ENCODE measurements at places on chromosomes 1 and 21.

DNA sequence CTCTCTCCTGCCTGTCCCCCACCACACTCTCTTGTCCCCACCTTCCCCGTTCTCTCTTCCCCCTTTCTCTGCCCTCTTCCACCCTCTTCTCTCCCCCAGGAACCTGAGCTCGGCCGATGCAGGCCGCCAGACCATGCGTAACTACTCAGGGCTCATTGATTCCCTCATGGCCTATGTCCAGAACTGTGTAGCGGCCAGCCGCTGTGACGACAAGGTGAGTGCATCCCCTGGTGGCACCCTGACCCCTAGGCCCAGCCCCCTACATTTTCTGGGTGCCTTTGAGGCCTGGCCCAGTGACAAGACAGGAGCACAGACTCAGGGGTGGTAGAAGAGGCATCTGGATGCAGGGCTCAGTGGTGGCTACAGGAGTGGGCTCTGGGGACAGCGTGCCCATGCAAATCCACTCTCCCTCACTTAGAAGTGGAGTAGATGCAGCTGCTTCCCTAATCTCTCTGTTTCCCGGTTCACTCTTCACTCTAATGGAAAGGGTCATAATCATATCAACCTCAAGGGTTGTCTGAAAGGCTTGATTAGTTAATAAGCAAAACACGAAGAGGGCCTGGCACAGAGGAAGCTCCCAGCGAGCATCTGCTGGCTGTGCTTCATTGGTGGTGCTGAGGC, 37.0 kb downstream of the PKP1 start:
- no peak for DNase-seq

GRCh38 chr1:85465099-85465785, at the start of gene DDAH1:
TSS of gene DDAH1 (minus strand) at chr1:85465159. CDS start at chr1:85465045, 114 bp downstream.
- peak; percentile 6 for DNase-seq

GRCh38 chr1:143748906-143749305, 222.9 kb downstream of the FAM72C start:
- DNase-seq: no peak

- DNase-seq: no peak
Measured at GRCh38 chr1:19922015-19922688, 1.3 kb downstream of the PLA2G2E start.

DNA sequence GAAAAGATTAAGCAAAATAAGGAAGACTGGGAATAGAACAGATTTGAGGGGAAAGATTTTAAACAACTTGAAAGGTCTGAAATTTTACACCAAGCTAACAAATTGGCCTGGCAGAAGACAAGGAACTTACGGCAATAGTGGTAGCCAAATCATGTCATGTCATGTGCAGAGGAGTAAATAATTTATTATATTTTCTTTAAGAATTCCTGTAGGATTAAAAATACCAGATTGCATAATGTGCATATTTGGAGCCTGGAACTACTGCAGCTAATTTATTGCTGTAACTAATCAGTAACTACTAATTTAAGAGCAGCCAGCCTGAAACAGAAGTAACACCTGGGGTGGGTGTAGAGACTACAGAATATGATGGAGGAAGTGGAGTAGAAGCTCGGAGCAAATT, 334.3 kb downstream of the TGFB2 start:
- no peak for DNase-seq

- no peak for DNase-seq
Measured at GRCh38 chr1:96649301-96649700, 72.3 kb upstream of the PTBP2 start.

DNA sequence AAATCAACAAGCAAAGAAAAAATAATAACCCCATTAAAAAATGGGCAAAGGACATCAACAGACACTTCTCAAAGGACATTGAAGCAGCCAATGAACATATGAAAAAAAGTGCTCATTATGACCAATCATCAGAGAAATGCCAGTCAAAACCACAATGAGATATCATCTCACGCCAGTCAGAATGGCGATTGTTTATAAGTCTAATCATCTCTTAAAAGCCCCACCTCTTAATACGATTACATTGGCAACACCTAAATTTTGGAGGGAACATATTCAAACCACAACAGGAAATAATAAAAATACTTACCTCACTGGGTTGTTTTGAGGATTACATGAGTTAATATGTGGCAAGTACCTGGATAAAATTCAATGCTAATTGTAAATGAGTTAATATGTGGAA, 57.1 kb upstream of the PLPPR4 start:
- DNase-seq: no peak

DNA sequence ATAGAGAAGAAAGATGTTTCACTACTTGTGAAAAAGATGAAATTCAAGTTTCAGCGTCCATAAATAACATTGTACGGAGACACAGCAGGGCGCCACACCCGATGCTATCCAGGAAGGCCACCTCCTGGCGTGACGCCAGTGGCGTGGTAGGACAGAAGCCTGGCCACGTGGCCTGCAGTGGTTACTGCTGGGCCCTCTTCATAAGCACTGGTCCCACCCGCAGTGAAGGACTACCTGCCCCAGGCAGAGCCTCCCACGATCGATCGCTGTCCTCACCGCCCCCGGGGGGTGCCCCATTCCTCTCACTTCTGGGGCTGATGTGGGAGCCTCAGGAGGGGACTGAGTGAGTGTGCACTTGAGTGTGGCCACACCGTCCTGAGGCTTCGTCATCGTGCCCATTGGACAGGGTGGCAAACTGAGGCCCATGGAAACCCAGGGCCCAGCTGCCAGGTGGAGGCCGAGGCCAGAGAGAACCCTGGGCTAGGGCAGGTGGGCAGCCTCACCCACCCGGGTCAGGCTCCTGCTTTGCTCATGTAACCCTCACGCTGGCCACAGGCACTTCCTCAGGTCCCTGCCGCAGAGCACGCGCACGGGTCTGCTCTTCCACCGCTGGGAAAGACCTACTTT, 11.7 kb upstream of the HES5 start:
- DNase-seq: no peak

- no peak for DNase-seq
Measured at GRCh38 chr1:214638459-214638807, 35.4 kb downstream of the CENPF start.

GRCh38 chr1:216660561-216660960, 62.7 kb downstream of the ESRRG start:
- DNase-seq: no peak

DNA sequence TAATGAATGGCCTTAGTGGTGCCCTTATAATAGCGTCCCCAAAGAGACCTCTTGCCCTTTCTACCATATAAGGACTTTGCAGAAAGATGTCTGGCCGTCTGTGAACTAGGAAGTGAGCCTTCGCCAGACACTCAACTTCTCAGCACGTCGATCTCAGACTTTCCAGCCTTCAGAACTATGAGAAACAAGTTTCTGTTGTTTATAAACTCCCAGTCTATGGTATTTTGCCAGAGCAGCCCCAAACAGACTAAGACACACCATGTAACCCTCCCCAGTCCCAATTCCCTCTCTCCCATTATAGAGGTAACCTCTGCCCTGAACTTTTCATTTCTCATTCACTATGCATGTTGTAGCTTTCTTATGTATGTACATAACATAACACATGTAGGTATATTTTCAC, 55.7 kb downstream of the NID1 start:
- DNase-seq: no peak

DNA sequence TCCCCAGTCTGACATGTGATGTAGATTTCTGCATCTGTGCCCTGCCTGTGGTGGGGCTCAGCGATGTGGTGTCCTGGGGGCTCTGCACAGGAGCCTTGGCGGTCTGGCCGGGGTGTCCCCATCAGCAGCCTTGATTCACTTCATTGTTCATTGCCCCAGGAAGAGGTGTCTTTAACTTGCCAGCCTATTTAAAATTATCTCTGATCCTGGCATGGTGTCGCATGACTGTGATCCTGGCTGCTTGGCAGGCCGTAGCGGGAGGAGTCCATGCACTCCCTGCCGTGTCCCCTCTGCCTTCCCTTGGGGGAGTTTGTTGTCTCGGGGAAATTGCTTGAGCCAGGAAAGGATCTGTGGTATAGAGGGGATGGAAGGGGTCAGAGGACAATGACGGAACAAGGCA, 59.9 kb downstream of the TRIM11 start:
- no peak for DNase-seq

GRCh38 chr1:65946960-65947359, 154.3 kb downstream of the PDE4B start:
- DNase-seq: no peak

GRCh38 chr1:117181630-117182041, 29.1 kb downstream of the VTCN1 start:
- DNase-seq: no peak

GRCh38 chr1:228989992-228990827, 254.9 kb downstream of the RHOU start:
- DNase-seq: no peak

DNA sequence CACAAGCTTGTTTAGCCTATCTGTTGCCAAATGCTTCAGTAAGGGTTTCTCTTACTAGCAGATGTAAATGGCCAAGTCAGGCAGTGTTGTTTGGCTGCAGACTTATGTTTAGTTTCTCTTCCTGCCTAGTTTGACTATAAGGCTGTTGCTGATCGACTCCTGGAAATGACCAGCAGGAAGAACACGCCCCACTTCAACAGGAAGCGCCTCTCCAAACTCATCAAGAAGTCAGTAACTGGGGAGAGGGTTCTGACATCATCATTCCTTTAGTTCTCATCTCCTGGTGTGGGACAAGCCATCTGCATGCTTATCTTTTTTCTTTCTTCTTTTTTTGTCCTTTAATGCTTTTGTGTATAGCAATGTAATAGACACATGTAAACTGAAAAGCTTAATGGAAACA, 25.1 kb downstream of the RRP1B start:
- no peak for DNase-seq

- no peak for DNase-seq
Measured at GRCh38 chr1:171166361-171166760, 18.7 kb upstream of the FMO2 start.

DNA sequence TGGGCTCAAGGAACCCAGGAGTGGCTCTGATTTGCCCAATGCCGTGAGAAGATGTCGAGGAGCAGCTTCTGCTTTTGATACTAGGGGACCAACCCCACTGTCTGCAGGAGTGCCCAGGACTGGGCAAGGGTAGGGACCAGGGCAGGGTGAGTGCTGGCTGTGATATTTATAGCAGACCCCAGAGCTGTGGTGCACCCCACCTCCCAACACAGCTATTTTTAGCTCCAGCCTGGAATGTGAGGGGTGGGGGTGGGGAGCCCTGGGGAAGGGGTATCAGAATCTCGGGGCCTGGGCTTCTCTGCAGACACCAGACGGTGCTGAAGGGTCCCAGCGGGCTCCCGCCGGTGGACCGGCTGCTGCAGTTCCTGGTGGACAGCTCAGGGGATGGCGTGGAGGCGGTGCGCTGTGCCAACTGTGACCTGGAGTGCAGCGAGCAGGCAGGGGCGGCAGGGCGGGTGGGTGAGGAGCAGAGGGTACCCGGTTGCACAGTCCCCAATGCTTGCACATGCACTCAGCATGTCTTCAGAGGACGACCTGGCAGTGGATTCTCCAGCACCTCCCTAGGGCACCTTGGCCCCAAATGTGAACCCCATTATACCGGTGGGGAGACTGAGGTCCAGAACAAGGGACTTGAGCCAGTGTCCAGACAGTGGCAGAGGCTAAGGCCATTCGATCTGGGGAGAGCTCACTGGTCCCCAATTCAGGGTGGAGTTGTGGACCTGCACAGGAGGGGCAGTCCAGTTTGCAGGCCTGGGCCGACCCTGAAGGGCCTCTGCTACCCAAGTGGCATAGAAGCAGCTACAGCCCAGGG, 1.4 kb downstream of the RNF207 start:
- no peak for DNase-seq

GRCh38 chr1:246632281-246633168, 66.3 kb downstream of the CNST start:
- no peak for DNase-seq

DNA sequence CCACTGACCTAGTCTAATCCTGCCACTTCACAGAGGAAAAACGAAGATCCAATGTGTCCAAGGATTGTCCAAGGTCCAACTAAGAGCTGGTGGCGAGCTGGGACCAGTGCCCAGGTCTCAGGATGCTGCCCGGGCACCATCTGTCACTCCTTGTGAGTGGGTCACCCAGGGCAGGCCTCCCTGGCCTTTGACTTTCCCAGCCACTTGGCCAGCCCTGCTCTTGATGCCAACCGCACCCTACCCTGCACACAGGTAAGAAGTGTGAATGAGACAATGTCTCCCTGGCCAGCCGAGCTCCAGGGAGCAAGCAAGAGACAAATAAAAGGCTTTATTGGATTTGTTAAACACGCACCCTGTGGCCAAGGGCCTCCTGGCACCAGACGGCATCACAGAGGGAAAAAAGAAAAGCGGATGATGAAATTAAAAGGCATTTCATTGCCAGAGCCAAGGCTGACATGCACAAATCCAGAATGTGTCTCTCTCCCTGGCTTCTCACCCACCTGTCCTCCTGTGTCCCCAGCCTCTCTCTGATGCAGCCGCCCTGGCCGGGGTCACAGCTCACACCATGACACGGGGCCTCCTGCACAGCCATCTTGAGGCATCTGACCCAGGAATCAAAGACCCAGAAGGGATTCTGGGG, 72.8 kb downstream of the CAMK2N1 start:
- no peak for DNase-seq

DNA sequence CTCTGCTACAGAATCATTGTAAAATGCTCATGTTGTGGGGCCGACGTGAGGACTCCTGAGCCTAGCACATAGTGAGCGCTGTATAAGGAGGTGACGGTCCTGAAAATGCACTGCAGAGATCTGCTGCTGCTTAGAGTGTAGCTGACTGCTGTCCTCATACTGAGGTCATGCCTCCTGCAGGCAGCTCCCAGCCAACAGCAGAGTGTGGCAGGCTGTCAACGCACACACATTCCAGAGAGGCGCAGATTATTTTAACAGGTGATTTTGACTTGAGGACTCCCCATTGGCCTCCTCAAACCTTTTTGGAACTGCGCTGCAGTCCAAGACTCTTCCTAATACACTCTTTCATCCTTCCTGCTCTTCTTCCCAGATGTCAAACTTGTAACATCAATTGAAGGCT, 119.8 kb upstream of the KCNJ6 start:
- DNase-seq: no peak

DNA sequence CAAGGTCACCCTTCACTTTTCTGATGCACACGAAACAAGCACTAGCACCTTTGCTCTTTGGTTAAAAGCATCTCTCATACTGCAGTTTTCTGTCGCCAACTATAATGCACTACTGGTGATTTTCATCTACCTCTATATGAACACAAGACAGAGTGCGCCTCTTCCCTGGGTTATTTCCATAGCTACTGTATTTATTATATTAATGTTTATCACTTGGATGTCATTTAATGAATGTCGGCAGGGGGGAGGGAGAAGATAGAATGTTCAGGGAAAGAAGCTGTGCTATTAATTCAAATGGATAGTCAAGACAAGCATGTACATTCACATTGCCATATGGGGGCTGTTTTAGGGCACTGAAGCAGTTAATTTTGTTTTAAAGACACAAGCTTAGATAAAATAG, 174.1 kb upstream of the SAMSN1 start:
- DNase-seq: no peak

GRCh38 chr21:39681257-39681656, 63.7 kb upstream of the IGSF5 start:
- DNase-seq: no peak

DNA sequence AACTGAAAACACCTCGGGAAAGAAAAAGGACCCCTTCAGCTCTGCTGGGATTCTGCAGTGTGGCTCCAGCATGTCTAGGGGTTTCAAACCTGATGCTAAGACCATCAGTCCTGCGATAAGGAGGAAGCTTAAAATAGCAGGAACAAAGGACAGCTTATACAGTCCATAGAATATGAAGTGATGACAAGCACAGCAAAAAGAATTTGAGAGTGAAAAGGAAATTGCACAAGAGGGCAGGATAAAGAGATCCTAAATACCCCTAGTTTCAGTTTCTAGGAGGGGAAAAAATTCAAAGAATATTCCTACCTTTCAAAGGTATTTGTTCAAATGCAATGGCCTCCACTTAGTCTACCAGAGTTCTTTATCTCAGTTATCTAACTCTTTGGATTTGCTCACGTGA, 171.4 kb downstream of the TGFB2 start:
- DNase-seq: no peak
